DMS53 (cell line): ENCODE measurements at places on chromosomes 12 and 14.
A peak's percentile ranks its signal among the peaks of the same experiment; 100 is the strongest.

DNA sequence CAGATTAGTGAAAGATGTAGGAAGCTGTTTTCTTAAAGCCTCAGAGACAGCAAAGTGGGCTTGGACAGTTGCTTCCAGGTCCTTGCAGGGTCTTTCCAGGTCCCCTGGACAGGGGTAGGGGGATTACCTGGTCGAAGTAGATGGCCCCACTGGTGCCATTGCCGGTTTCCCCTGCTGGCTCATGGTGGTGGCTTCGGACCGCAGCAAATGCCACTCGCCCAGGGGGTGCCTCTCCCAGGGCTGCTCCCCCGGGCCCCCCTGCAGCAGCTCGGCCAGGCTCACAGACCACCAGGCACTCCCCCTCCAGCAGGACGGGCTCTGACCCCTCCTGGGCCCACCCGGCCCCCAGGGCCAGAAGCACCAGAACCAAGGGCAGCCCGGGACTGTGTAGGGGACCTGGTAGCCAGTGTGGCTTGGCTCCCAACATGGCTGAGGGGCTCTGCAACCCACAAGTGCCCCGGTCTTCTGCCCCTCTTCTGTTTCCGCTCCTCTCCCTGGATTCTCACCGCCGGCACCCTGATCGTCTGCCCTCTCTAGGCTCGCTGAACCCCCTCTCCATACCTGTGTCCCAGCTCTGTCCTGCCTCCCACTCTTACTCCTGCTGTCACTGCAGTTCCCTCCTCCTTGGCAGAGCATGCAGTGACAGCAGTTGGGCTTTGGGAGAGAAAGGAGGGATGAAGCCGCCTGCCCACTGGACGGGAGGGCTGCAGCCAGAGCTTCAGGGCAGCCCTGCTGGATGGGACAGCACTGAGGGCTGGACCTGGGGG lies 657 bp downstream of the CBLN3 start:
- DNase-seq, result peak; percentile 31

DNA sequence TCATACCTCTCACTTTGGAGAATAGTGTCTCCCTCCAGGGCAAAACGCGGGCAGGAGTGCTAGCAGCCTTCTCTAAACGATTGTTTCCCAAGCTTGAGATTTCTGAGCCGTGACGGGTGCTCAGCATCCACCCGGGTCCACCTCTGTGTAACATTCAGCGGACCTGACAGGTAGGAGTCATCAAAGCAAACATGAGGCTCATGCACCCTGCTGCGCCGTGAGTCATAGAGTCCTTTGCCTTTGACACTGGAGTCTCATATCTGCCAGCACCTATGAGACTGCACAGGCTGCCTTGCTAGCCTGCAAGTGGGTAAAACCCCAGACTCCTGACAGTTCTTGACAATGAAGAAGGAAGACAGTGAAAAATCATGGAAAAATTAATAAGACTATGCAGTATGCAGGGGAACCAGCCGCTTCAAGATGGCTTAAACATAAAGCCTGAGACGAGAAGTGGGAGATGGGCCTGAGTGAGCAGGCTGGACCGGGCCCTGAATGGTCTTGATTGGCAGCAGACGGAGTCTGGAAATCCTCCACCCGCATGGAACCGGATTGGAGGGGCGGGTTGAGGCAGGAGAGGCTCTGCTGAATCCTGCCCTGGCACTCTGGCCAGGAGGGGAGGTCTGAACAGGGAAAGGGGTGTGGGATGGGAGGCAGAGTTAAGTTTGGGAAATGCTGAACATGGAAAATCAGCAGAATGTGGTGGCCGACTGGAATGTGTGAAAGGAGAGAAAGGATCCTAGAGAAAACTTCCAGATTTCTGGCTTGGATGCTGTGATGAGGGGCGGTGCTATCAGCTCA lies 54.2 kb downstream of the LGMN start:
- DNase-seq, result peak; percentile 97

DNA sequence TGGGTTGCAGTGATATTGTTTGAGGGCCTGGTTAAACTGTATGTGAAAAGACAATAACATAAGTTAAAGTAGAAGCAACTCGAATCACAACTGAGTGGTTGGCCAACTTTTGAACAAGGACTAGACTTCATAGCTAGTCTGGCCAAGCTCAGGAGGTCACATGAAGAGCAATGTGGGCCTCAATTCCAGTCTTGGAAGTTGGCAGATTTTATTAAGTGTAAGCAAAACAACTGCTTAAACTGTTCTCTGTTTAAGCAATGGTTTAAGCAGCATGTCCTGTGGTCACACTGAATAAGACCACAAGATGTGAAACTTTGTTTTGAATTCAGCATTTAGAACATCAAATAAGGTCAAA lies 100.4 kb downstream of the TMTC3 start:
- no peak for DNase-seq

DNA sequence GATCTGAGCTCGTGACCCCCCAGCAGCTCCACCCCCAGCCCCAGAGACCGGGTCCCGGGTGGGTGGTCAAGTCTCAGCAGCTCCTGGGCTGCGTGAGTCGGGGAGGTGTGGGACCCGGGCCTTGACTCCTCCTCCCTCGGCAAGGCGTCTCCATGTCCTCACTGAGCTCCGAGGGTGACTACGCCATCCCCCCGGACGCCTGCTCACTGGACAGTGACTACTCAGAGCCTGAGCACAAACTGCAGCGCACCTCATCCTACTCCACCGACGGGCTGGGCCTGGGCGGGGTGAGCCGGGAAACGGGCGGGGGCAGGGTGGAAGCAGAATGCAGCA lies 28.1 kb downstream of the PIGH start:
- no peak for DNase-seq

DNA sequence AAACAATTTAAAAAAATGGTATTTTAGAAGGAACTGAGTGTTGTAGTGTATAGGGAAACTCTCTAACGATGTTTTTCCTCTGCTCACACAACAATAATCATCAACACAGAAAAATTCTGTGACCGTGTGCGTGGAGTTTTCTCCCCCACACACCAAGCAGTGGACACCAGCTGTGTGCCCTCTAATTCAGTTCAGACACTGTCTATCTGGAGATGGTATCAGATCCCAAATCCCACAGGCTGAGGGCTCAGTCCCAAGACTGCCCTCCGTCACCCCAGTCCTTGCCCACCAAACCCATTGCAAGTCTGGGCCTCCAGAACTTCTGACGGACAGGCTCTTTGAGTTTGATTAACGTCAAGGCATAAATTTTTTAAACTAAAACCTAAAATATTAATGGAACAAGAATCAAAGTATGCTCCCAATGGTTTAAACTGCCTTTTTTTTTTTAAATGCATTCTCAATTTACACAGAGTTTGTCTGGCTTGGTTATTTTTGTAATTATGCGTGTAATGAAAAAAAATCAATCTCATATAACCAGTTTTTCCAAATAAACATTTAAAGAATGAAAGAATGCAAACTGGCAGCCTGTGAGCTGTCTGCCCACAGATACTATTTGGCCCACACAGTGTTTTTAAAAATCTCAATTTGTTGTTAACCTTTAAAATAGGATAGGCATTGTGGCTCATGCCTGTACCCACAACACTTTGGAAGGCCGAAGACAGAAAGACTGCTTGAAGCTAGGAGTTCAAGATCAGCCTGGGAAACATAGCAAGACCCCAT lies 19.2 kb downstream of the BLTP3B start:
- no peak for DNase-seq

DNA sequence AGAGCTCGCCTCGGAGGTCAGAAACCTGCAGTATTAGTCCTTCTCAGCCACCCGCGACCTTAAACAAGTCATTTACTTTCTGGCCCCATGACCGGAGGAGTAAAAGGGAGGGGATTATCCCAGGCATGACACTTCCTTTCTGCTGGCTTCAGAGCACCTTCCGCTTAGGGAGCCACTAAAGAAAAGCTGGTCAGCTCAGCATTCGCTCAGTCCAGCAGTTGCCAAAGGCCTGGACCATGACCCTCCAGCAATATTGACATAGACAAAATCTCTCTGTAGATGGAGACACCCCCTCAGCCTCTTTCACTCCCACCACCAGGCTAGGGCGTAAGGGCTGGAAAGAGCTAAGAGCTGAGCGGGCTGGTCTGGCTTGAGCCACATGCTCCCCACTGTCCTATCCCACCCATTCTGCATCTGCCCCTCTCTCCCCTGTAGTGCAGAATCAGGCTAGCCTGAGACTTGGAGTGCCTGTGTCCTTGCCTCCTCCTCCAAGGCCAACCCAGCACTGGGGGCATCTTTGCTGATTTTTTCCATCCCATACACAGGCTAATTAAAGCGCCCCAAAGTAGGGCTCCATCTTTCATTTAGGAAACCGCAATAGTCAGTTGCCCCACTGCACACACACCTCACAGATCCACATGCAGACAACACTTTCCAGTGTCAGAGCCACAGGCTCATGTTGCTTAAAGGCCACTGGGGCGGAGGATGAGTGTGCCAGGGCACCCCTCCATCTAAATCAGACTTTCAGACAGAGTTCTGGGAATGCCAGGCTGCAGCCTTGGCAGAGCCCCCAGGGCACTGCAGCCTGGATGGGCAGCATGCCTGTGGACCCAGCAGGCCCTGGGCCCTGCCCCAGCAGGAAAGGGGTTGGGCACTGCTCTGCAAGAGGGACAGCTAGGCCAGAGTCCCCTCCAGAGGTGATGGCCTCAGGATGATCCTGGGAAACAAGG lies 4.0 kb upstream of the CPNE6 start:
- DNase-seq, result peak; percentile 35

- no peak for DNase-seq
Observed at GRCh38 chr14:103241531-103241930, 92.5 kb upstream of the EIF5 start.

DNA sequence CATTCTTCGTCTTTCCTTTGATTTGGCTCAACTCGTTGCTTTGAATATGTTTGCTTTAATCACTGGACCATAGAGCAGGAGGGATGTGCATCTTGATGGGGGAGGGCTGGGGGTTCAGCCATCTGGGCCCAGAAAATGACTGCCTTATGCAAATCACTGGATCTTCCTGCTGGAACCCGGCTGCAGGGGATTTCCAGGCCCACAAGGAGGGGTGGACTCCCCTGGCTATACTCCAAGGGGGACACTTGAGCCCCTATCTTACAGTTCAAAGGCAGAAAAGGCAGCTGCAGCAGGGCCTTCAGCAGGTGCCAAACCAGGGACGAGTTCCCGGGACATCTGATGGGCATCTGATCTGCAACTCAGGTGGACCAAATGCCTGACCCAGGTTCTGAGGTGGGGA lies 122.5 kb downstream of the DICER1 start:
- no peak for DNase-seq

DNA sequence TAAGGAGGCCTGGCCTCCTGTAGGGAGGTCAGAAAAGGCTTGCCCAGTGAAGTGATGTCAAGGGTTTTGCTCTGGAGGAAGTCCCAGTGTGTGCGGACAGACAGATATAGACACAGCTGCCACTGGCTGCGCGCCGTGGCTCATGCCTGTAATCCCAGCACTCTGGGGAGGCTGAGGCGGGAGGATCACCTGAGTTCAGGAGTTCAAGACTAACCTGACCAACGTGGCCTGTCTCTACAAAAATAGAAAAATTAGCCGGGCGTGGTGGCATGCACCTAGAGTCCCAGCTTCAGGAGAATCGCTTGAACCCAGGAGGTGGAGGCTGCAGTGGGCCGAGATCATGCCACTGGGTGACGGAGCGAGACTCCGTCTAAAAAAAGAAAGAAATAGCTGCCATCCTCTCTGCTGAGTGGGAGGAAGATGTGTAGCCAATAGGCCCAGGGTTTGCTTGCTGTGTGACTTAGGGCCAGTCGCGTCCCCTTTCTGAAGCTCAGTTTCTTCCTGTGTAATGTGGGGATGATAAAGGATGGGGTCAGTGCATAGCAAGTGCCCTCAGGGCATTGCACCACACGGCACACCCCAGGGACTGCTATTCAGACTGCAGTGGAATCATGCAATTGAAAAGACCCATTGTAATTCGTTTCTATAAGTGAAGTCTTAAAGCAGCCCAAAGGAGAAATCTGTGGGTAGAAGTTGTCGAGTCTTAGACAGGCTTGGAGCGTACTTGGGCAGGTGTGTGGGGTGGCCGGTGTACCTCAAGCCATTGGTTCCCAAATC lies 18.7 kb upstream of the MLEC start:
- DNase-seq, result no peak

GRCh38 chr12:113242026-113242418 lies 20.8 kb downstream of the TPCN1 start:
- peak; percentile 93 for DNase-seq

DNA sequence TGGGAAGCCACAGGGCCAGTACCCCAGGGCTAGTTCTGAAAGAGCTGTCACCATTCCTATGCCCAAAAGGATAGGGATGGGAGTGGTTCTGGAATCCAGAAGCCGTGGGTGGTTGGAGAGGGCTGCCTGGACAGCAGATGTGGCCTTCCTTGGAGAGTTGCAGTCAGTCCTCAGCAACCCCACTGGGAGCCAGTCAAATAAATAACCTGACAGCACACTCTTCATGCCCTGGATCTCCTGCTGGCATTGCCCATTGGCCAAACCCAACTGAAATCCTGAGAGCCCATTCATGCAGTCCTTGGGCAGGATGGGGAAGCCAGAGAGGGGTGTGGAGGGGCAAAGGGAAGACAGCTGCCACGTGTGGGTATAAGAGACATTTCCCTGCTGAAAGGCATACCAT lies 128.2 kb downstream of the PTPN11 start:
- DNase-seq, result no peak
